SHP77 treated with DMSO at 0.1 percent for 48 hours (cell line): ENCODE measurements at places on chromosomes 13 and 19.

- no peak for DNase-seq
These were observed 18.9 kb upstream of the CEACAM8 start for GRCh38 chr19:42613666-42614065.

DNA sequence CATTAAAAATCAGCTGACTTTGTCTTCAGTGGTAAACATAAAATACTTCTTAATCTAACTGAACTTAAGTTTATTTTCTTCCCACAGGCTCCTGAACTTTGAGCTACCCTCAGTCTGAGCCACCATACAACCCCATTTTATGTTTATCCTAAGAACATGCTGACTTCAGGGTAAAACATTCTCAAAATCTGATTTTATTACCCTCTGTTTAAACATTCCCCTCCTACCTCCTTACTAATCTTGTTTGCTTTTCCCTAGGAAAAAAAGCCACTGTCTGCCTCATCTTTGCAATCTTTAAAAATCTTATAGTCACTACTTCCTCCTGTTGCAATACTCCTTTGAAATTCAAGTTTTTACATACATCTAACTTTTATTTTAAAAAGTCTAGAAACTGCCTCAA, 4.0 kb downstream of the ZNF91 start:
- DNase-seq, result no peak

- DNase-seq, result no peak
These were observed 52.0 kb upstream of the SPACA7 start for GRCh38 chr13:112324116-112324515.

- no peak for DNase-seq
These were observed 4.0 kb downstream of the MKNK2 start for GRCh38 chr19:2047076-2047448.

DNA sequence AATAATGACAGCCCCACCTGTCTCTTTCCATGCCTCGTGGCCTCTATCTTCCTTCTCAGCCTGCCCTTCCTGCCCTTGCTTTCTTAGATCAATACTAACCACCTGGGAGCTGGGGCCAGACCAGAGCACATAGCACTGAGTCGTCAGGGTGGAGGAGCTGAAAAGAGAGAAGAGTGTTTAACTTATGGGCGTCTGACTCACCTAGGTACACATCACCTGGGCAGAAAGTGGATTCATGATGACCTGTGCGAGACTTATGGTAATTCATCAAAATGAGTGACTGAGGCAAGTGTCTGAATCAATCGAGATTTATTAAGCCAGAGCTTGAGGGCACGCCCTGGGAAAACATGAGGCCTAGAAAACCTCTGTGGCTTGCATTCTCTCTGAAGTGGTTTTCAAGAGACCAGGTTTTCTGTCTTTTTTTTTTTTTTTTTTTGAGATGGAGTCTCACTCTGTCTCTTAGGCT, 19.2 kb downstream of the CEACAM6 start:
- DNase-seq, result no peak

- DNase-seq, result no peak
These were observed 42.4 kb upstream of the ZNF737 start for GRCh38 chr19:20607943-20608342.

DNA sequence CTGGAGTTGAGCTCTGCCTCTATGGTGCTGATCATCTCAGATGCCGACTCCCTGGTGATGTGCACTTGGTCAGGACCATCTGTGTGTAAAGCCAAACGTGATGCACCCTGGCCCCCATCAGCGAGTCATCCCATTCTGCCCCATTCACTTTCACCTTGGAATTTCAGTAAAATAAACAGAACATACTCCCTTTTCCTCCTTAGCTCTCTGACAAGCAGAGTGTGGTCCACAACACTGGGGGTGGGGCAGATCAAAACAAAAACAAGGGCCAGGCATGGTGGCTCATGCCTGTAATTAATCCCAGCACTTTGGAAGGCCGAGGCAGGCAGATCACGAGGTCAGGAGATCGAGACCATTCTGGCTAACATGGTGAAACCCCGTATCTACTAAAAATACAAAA, 12.3 kb downstream of the CEACAM20 start:
- DNase-seq, result no peak

DNA sequence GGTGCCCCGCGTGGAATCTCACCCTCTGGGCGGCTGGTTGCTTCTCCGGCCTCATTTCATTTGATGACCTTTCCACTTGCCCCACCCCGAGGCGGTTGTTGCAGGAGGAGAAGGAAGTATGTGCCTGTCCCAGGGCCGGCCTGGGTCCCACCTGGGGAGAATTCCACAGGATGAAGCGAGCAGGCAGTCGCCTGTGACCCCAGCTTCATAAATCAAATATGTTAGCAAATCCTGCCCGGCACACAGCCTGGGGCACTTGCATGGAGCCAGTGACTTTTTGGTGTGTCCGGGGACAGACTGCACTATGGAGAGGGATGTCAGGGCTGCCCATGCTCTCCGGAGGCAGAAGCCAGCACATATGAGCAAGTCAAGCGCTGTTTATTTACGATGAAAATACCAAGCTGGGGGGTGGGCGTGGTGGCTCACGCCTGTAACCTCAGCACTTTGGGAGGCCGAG, 19.7 kb upstream of the ZBTB7A start:
- DNase-seq, result no peak

DNA sequence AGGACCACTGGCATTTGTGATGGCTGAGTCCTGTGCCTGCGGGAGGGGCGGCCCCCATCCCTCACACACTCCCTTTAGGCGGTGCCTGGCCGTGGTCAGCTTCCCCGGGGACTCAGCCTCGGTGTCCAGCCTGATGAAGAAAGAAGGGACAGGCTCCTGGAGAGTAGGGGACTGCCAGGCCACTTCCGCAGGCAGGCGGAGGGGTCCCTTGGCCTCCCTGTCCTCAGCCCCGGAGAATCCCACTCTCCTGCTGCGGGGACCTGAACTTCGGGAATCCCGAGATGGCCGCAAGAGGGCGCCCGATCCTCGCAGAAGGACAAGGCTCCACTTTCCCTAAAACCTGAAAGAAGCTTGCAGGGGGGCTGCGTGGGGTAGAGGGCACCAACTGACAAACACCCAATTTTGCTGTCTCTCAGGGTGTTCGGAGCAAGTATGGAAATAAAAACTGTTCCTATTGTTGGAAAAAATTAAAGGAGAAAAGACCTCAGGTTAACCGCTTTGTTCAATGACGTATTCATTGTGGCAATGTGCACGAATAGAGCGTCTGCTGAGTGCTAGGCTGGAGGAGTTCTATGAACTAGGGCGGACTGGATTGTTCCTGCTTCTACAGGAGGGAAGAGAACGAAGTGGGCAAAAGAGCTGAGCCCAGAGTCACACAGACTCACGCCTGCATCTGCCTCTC, 297.3 kb downstream of the ZNF536 start:
- DNase-seq, result no peak

GRCh38 chr19:11558881-11559828, at the start of gene ELOF1:
Gene ELOF1 (minus strand): TSS chr19:11559230. CDS start chr19:11554347, 4,883 bp downstream.
- DNase-seq, result peak; percentile 93

GRCh38 chr13:45051315-45051714, 62.0 kb downstream of the GPALPP1 start:
- DNase-seq, result no peak

- DNase-seq, result peak; percentile 39
These were observed 1.5 kb upstream of the RAB3A start for GRCh38 chr19:18205200-18205892.

DNA sequence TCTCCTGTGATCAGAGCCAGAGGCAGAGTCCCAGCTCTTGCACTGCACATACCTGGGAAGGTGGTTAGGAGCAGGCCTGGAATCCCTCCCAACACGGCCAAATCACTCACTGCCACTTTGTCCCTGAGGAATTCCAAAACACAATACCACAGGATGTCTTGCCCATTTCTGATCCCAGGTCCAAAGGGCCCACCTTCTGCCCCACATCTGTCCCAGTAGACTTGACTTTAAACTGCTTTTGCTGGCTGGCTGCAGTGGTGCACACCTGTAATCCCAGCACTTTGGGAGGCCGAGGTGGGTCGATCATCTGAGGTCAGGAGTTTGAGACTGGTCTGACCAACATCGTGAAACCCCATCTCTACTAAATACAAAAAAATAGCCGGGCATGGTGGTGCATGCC, 18.9 kb downstream of the ZNF536 start:
- no peak for DNase-seq

DNA sequence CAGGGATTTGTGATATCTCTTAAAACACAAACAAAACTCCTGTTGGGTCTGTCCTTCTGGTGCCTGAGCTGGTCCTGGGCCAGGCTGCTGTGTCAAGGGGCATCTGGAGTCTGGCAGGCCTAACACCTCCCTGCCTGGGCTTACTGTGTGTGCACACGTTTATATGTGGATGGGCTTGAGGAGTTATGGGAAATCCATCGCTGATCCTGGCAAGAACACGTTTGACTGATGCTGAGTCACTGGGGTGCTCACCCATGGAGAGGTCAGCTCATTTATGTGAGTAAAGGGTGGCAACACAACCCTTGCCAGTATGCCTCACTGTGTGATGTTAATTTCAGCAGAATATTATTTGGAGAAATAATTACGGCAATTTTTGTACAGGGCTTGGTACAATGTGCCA, 44.5 kb upstream of the PCDH8 start:
- DNase-seq, result no peak

GRCh38 chr19:17370026-17370587, 7.0 kb downstream of the PLVAP start:
- DNase-seq, result no peak

DNA sequence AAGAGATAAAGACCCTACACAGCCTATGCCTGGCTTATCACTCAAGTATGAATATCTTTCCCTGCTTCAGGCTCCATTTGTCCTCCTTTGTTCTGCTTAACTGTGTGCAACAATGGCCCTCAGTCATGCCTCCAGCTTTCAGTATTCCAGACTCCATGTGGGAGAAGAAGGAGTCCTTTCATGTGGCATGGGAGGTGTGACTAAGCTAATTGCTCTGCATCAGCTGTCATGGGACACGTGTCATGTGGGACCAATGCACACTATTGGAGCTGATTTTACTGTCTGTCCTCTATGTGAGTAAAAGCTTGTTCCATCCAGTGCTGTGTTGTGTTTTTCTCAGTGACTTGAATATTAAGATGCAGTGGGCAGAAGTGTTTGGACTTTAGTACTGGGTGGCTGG, 1198.3 kb downstream of the OLFM4 start:
- DNase-seq, result no peak

GRCh38 chr13:35139591-35139990, 197.5 kb downstream of the NBEA start:
- DNase-seq, result no peak

GRCh38 chr13:25874064-25874737, 177.6 kb downstream of the SHISA2 start:
- DNase-seq, result no peak

DNA sequence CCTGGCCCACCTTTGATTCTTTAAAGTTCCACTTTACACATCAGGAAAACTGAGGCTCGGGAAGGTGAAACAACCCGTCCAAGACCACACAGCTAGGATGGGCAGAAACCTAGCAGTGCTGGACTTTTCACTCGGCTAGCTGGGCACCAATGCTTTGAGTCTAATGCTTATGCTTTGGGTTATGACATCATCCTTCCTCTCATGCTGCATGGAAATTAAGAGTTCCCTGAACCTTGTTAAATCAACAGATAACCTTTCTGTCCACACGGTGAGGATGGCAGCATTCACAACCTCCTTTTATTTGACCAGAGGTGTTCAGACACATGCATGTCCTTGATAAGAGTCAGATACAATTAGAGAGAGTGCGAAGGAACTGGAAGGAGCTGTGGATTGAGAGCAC, 138.4 kb downstream of the UQCRFS1 start:
- DNase-seq, result no peak

DNA sequence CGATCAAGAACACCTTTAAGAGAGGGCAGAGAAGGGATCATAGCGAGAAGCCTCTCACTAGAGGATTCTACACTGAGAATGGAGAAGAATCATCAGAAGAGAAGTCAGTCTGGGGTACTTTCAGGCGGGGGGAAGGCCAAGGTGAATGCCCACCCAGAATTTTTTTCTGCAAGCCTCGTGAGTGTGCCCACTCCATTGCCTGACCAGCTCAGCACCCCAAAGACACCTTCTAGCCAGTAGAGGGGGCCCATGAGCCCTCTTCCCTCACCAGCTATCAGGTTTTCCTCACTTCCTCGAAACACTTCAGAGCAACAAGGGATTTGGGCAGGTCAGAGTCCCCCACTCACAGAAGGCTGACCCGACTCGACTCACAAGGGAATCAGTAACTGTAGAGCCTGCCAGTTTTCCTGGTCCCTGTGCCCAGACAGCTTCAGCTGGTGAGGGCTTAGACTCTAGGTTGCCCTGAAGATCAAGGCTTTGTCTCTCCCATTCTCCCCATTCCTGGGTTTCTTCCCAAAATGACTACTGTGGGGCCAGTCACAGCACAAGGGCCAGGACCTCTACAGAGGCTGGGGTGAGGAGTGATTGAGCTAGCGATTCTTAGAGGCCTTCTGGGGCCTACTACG, 18.4 kb downstream of the NLRP13 start:
- DNase-seq, result peak; percentile 0

- no peak for DNase-seq
These were observed 1.0 kb downstream of the DIRAS1 start for GRCh38 chr19:2719920-2720776.

DNA sequence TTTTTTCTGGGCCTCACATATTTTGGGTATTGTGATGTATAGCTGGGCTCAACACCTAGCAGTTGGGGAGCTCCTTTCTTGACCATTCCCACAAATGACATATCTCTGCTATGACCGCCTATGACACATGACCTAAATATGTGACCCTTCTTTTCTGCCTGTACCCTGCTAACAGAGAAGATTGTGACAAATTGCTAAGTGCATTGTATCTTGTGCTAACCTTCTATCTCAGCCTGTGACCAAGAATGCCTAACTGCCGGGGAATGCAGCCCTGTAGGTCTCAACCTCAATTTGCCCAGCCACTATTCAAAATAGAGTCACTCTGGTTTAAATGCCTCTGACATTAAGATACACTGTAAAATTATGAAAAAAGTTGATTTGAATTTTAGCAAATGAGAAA, 6.8 kb upstream of the ZNF429 start:
- no peak for DNase-seq

DNA sequence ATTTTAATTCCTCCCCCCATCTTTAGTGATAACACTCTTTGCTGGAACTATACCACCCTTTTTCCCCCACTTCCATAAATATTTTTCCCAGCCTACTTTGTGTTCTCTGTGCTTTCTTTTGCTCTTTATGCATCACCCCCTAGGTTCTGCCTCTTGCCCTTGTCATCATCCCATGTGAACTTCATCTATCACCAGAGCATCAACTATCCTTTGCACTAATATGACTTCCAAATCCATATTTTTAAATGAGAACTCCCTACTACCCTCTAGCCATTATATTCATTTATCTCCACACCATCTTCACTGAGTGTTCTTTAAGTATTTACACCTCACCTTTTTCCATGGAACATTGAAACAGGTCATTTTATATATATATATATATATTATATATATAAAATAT, 452.7 kb downstream of the FOXO1 start:
- no peak for DNase-seq

GRCh38 chr13:19182536-19182935, 912 bp upstream of the TUBA3C start:
- no peak for DNase-seq

- no peak for DNase-seq
These were observed 31.1 kb downstream of the RB1 start for GRCh38 chr13:48334534-48335127.
